ENCODE measurements at places on chromosomes 4 and X.

DNA sequence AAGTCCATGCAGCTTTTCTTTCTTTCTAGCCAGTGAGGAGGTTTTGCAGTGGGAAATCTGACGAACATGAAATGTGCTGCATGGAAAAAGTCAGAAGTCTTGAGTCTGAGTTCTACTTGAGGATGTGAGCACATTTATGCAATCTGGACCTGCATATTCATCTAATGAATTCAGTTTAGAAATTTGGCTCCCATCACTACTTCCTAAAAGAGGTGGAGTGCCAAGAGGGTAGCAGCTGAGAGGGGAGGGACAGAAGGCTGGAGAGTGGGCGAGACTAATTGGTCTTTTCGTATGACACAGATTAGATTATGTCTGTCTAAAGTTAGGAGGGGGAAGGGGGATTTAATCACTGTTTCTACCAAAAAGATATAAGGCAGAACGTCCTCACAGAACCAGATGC, 535.9 kb downstream of the IQCM start:
- DNase-seq = peak; percentile 6

DNA sequence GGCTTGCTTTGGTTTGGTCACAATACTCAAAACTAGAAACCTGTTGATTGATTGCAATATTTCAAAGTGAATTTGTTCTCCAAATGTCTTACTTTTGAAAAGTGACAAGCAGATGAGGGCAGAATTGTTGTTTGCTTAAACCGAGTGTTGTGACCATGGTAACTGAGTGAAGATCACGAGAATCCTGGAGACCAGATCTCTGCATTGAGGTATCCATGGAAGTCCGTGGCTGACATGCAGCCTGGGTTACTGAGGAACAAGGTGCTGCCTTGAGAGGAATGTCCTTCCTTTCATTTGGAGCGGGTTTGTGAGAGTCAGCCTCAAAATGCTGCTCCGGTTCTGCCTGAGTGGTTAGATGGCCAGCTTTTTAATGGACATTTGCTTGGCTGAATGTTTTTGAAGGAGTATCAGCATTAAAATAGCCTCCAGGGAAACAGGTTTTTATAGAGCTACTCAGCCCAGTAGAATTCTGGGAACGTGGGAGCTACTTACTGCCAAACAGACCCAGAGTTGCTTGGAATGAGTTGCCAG, 31.3 kb downstream of the NYX start:
- DNase-seq = no peak

DNA sequence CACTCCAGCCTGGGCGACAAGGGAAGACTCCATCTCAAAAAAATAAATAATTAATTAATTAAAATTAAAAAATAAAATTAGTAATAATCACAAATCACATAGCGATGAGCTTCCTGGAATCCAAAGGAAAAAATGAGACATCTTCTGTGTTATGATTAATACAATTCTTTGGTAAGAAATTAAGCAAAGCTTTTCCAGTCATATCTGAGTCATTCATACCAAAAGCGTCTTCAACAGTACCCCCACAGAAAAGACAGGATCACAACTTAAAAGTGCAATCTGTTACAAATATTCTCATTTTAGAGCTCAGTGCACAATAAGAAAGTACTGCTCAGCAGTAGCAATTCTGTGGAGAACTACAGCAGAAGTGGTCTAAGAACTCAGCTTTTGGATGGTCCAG, 168.5 kb upstream of the MXRA5 start:
- DNase-seq = no peak

GRCh38 chr4:181475781-181476507, 767.3 kb upstream of the TENM3 start:
- DNase-seq = peak; percentile 59

GRCh38 chrX:48826135-48826875, at the start of gene ERAS:
Gene ERAS, plus strand, starts transcription at chrX:48826513. Its CDS starts 2,611 bp downstream, at chrX:48829124.
- no peak for DNase-seq

Measured in retina (tissue), 1 donor.